CD8-positive, alpha-beta memory T cell (primary cell): ENCODE measurements at places on chromosomes 2 and 18.

DNA sequence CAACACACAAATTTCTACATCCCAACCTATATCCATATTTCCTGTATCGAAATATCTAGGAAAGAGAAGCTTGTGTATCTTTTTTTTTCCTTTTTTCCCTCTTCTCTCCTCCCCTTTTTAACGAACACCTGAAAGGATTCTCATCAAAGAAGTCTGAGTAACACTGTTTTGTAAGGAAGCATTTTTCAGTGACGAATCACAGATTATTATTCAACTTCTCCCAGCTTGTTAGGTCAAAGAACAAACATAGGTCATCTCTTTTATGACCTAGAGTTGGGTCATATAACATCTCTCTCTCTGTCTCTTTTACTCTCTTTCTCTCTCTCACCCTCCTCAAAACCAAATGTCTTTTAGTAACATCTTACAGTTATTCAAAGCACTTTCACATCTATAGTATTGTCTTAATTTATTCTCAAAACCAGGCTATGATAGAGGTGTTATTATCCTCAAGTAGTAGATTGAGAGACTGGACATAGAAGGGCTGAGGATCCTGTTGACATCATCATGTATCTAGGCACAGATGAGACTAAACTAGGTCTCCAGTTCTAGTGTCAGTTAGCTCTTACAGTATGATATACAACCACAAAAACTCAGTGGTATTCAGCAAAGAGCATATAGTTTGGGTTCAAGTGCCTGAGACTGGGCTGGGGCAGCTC lies 80.1 kb upstream of the SPOPL start:
- DNase-seq = no peak

- DNase-seq = no peak
Measured at GRCh38 chr2:100105678-100106054, 36.7 kb downstream of the AFF3 start.

DNA sequence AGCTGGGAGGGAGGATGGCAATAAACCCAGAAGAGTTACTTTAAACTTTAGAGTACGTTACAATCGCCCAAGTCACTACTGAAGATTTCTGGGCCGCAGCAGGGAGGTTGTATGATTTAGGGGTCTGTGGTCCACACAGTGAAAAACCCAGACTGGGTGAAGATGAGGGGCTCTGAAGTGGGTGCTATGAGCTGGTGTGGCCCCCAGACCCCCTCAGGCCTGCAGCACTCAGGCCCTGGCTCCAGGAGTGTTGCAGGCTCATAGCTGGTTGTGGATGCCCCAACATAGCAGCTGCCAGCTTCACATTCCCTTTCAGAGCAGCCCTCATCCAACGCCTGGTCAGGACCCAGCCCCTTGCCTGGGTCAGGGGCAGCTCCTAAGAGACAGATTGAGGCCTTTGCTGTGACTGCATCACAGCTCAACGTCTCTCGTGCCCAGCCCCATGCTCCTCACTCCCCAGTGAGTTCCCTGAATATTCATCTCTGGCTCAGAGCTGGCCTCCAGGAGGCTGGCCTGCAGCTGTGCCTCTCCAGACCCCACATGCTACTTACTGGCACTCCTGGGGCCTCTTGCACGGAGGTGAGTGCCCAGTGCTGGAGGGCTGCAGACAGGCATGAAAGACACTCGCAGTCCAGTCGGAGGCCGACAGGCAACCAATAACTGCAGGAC lies 94.5 kb upstream of the MYCN start:
- DNase-seq = no peak

GRCh38 chr2:79855264-79856006 lies 342.6 kb downstream of the CTNNA2 start:
- no peak for DNase-seq

DNA sequence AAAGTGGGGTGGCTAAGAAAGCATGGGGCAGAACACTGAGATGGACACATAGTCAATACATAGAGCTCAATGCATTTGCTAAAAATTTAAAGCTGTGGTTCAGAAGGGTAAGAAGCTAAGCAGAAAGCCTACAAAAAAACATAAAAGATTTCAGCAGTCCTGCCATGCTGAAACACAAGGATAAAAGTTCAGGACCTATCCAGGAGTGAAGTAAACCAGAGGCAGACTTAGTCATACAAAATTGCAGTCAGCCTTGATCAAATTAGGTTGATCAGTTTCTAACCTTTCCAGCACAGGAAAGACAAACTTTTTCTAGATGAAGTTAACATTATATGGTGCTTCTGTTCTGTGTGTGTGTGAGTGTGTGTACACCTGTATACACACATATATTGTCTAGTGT lies 120.8 kb upstream of the RBMS1 start:
- DNase-seq = no peak

GRCh38 chr2:1253629-1254028 lies 159.6 kb upstream of the TPO start:
- no peak for DNase-seq

DNA sequence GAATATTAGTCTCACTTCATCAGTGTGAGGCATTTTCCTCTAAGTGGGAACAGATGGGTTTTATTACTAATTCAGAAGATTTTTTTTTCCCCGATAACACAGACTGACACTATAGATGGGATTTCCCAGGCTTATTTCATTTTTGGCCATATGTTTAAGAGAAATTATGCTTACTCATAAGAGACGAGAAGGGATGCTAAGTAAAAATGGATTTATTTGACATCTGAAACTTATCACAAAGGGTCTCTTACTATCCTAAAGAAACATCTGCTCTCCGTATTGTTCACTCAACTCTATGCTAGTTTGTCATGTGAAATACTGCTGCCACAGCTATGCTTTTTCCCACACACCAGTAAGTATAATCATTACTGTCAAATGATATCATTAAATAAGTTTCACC lies 1476.3 kb downstream of the LRP1B start:
- no peak for DNase-seq

DNA sequence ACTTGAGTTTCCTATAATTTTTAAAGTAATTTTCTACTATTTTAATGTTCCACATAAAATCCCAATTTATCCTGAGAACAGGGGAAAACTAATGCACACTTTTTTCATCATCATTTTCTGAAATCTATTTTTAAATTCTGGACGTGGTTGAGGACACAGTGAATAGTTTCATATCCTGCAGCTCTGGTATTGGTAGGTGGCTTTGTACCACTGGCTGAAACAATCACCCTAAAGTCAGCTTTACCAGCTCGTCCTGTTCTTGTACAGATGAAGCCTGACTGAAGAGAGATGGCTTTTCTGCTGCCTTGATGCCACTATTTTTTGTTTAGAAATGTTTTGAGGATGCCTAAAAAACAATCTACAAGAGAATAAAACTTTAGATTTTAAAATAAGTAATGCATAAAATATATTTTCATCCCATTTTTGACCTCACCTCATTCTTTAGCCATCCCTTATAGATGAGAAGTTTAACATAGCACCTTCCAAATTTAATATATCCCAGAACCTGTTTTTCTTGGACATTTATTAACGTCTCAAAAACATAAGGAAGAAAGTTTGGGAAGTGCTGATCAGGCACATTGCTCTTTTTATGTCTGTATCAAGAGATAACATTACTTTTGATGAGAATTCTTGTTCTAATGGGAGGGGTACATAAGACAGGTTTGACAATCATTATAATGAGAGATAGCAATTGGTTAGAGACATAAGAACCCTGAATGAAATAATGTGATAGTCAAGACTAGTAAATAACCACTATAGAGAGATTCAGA lies 80.9 kb downstream of the GALNT1 start:
- DNase-seq = no peak

DNA sequence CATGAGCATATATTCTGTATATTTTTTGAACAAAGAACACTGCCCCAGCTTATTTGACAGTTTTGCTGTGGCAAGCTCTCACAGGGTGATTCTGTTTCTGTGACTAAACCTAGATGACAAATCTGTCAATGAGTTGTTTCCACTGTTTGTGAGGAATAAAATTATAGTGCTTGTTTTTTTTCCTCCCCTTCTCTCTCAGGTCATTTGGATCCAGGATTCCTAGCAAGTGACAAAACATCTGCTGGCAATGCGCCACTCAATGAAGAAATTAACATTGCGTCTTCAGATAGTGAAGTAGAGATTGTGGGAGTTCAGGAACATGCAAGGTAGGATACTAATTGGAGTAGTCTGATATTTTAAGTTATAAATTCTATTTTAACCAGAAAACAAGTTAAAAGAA lies 149.3 kb downstream of the HAUS1 start:
- no peak for DNase-seq

DNA sequence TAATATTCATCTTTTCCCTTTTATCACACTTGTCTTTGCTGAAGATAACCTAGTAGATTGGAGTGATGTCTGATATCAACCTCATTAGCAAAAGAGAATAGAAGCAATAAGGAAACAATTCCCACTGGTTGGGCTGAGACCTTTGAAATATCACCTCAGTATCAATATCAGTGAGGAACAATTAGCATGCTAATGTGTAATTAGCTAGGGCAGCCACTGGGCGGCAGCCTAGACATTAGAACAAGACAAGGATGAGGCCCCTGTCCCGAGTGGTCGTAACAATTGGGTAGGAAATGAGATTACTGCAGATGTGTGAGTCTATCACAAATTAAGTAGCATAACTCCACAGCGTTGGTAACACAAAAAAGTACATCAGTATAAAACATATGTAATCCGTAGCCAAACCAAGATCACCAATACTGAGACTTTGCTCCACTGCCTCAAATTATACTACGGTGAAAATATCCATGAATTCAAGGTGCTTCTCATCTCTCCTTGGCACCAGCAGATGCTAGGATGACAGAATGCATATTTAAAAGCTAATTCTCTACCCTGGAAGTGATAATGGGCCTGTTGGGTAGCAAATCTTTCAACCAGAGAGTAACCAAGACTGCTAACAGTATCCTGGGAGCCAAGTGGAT lies 99.1 kb downstream of the ALPK2 start:
- peak; percentile 61 for DNase-seq

DNA sequence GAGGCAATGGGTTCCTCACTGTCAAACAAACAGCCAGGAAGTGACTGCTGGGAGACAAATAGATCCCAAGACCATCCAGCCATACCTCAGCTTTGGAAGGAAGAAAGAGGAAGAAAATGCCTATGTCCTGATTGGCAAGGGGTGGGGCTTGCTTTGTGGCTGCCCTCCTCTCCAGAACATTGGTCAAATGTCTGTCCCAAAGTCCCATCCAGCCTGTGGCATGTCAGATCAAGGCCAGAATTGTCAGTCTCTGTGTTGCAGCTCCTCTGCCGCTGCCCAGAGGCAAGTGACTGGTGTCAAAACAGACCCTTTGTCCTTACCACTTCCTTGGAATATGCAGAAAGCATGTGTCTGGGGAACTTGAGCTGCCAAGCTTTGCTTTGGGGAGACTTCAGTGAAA lies 63.0 kb upstream of the SMAD2 start:
- no peak for DNase-seq

GRCh38 chr2:67500541-67500940 lies 103.4 kb downstream of the ETAA1 start:
- DNase-seq = no peak

- DNase-seq = no peak
Measured at GRCh38 chr2:157087373-157088002, 170.0 kb upstream of the GALNT5 start.

- DNase-seq = no peak
Measured at GRCh38 chr2:132719480-132719879, 49.5 kb upstream of the LYPD1 start.

DNA sequence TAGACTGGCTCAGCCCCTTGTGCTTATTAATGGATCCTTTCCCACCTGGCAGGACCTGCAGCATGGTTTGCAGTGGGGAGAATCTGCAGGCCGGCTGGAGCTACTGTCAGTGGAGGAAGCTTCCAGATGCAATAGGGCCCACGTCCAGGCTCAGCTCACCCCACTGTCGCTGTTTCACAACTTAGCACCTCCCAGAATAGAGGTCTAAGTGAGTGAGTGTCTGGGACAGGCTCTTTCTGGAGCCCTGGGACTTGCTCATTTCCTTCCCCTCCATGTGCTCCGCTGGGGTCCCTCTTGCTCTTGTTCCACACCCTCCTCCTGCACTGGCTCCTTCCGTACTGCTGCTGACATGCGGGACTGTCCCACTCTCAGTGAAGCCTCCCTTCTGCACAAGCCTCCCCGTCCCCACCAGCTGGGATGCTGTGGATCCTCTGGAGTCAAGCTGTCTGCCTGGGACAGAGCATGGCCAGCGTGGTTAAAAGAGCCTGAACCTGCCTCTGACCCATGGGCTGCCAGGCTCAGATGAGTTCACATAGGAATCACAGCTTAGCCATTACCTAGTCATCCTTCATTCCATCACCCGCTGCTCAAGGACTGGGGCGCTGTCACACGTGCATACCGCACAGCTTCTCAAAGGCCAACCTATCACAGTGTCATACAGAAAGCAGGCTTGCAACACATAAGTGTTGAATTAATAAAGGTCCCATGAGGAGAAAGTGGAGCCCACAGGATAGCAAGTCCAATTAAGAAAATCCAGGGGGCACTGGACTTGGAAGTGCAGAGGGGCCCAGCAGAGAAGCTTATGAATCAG lies 135.9 kb downstream of the ACKR3 start:
- DNase-seq = no peak

DNA sequence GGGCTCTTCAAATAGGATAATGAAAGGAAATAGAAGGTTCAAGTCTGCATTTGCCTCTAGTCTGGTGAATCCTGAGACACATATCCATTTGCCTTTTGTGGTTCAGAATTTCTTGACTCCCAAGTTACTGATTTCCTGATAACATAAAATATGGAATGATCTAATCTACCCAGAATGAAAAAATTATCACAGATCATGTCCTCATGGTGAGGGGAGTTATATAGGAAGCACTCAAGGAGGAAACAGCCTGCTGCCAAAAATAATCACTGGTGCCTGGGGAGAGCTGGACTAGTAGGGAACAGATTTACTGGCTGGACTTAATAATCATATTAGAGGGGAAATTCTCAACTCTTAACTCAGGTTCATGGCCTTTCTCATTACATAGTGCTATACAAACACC lies 95.5 kb upstream of the STK17B start:
- DNase-seq = no peak

GRCh38 chr2:128687565-128687964 lies 368.9 kb upstream of the HS6ST1 start:
- DNase-seq = no peak

GRCh38 chr18:3520230-3521085 lies 70.5 kb downstream of the TGIF1 start:
- no peak for DNase-seq

GRCh38 chr2:56729212-56729611 lies 545.4 kb downstream of the CCDC85A start:
- DNase-seq = no peak

GRCh38 chr2:69465513-69466456 lies 28.6 kb upstream of the NFU1 start:
- DNase-seq = no peak

GRCh38 chr18:74116633-74117554 lies 30.7 kb downstream of the FBXO15 start:
- peak; percentile 14 for DNase-seq

DNA sequence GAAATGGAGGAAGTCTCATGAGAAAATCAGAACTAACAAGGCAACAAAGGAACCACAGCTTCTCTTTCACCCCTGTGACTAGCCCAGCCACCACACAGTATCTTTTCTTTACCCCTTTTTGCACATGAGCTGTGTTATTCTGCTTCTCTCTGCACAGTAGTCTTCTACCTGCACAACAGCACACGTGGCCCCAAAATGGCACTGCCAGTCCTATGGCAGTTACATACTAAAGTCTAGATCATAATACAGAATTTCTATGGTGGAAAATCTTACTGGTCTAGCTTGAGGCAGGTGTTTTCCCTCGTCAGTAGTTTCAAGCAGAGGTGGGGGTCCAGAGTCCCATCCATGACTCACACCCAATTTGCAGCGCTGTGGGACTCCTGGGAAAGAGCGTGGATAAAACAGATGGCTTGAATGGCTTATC lies 177.7 kb downstream of the DIS3L2 start:
- DNase-seq = no peak
